ENCODE measurements at places on chromosomes 16 and 17.

DNA sequence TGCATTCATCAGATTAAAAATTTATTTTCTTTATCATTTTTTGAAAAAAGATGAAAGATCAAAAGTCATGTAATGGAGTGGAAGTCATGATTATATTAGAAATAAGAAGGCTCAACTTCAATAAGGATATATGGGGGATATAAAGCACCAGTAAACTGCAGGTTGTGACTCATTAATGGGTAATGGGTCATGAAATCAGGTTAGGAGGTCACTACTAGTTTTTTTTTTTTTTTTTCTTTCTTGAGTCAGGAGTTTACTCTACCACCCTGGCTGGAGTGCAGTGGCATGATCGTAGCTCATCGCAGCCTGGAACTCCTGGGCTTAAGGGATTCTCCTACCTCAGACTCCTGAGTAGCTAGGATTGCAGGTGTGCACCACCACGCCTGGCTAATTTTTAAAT lies 14.3 kb downstream of the EFCAB13 start:
- no peak for ATAC-seq

DNA sequence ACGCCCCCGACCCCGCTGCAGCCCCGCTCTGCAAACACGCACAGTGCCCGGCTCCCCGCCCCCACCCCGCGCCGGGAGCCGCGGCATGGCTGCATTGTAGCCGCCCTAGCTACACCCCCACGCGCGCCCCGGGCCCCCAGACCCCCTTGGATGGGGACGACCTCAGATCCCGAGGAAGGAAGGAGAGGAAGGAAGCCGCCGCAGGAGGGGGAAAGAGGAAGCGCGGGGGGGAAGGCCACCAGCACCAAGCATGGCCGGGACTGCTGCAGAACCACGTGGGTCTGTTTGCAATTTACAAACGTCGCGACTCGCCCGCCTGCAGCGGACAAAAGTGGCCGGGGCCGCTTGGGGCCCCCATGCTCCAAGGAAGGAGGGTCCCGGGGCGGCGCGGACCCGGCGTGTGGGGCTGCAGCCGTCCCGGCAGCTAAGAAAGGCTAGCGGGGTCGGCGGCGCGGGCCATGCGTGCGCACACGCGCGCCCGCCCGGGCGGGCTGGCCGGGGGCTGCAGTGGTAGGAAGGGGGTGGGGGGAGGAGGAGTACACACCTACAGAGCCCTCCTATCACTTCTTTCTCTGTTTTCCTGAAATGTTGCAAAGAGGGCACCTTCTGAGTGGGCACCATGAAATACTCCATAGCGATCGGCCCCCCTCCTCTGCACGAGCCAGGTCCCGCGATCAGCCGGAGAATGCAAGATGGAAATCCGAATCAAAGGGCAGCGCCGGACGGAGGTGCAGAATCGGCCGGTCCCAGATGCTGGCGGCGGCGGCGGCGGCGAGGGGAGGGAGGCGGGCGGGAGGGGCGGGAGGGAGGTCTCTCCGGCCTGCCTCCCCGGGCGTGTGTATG lies 488 bp downstream of the TFAP4 start:
- ATAC-seq = peak; percentile 25

- ATAC-seq = no peak
Observed at GRCh38 chr16:81481207-81481821, 36.7 kb downstream of the CMIP start.

DNA sequence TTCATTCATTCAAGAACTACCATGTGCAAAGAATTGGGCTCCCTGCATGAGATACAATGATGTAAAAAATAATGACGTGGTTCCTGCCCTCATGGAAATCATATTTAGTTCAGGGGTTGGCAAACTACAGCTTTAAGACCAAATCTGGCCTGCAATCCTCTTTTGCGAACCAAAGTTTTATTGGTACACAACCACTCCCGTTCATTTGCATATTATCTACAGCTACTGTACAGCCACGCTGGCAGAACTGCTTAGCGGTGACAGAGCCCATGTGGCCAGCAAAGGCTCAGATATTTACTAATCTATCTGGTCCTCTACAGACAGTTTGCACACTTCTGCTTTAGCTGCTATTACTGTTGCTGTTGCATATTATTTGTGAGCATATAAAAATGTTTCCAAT lies 167.7 kb downstream of the XYLT1 start:
- no peak for ATAC-seq

- ATAC-seq = peak; percentile 90
Observed at GRCh38 chr17:4304417-4305027, 40.7 kb upstream of the ANKFY1 start.

DNA sequence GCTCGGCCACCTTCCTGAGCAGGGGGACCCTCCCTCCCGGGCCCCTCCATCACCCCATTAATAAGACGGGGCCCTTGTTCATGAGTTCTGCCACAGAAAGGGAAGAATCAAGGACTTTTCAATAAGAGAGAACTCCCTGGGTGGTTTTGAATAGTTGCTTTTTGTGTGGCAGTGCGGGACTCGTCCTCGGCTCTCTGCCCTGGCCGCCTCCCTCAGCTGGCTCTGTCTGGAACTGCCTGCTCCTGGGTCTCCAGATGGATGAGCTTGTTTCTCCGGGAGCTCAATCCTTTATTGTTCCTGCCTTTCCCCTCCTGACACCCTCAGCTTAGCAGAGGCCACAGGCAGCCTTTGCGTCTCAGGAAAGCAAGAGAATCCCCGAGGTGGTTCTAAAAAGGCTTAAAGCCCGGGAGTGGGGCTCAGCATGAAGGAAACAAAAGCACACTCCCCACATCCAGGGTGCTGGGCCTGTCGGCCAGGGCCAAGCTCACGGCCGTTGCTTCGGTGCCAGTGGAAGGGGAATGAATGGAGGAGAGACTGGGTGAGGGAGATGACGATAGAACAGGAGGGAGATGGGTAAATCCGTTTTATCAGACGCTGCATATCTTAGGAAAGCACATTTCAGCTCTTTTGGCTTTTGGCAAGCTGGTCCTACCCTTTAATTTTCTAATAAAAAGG lies 60.2 kb downstream of the RAI1 start:
- peak; percentile 72 for ATAC-seq

DNA sequence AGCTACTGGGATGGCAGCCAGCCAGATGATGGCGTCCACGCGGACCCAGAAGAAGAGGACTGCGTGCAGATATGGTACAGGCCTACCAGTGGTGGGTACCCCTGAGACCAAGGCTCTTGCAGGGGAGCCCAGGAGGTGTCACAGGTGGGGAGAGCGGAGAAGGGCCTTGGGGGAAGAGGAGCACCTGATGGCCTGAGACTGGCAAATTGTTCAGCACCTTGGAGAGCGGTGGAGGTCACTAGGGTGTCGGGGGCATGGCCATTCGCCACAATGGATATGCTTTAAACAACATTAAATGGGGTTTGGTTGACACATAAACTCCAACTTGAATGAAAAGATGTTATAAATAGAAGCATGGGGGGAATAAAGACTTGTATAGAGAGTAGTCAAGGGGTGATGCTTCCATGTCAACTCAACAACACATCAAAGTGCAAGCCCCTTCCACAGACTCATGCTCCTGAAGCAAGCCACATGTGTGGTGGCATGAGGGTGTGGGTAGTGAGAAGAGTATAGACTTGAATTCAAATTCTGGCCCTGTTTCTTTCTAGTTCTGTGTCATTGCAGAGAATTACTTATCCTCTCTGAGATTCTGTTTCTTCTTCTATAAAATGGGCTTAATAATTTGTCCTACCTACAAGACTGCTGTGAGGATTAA lies 22.2 kb downstream of the CLEC19A start:
- no peak for ATAC-seq

- ATAC-seq = no peak
Observed at GRCh38 chr16:4082474-4083044, 33.7 kb downstream of the ADCY9 start.

- ATAC-seq = no peak
Observed at GRCh38 chr16:69314534-69314933, 3.4 kb downstream of the VPS4A start.

DNA sequence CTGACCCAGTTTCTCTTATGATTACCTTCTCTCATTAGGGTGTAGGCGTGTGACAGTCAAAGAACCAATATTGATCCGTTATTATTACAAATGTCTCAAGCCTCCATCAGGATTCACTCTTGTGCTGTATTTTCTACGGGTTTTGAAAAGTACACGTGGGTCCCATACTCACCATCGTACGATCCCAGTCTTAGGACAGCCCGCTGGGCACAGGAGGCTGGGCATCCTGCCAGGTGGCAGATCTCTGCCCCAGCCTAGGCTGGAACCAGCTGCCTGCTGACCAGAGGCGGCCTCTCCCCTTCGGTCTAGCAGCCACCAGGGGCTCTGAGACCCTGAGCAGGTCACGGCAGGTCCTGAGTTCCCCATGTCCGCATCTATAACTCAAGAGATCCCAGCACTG lies 2.0 kb upstream of the METRNL start:
- no peak for ATAC-seq

- no peak for ATAC-seq
Observed at GRCh38 chr16:66421891-66422290, 5.2 kb upstream of the BEAN1 start.

GRCh38 chr16:84761448-84762368 lies 58.1 kb upstream of the CRISPLD2 start:
- no peak for ATAC-seq

DNA sequence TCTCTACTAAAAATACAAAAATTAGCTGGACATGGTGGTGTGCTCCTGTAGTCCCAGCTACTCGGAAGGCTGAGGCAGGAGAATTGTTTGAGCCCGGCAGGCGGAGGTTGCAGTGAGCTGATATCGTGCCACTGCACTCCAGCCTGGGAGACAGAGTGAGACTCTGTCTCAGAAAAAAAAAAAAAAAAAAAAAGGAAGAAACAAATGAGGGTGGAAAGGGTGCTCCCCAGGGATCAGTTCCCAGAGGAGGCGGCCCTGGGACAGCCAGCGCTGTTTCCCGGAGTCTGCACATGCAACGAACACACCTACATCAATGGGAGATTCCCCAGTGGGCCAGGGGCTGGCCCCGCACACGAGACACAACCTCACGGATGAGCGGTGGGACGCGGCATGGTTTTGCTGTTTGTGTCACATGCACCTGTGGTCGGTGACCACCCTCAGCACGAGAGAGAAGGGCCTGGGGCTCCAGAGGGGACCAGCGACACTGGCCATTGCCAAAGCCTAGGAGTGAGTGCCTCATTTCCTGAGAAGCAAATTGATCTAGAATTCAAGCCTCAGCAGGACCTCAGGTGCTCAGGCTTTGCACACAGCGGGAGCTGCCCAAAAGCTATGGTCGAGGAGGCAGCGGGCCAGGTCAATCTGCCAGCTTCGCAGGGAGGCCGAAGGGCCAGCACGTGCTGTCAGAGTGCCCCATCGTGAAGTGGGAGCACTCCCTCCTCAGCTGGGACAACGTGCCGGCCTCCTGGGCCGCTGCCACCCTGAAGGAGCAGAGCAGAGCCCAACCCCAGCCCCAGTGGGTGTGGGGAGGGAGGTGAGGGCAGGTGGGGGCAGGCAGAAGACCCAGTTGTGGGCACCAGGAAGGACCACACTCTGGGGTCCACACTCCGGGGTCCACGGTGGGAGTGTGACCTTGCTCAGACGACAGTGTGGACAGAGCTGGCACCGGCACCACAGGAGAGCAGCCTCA lies 13.8 kb upstream of the WDR45B start:
- no peak for ATAC-seq

GRCh38 chr16:23082161-23082788 lies 67.0 kb downstream of the USP31 start:
- no peak for ATAC-seq

DNA sequence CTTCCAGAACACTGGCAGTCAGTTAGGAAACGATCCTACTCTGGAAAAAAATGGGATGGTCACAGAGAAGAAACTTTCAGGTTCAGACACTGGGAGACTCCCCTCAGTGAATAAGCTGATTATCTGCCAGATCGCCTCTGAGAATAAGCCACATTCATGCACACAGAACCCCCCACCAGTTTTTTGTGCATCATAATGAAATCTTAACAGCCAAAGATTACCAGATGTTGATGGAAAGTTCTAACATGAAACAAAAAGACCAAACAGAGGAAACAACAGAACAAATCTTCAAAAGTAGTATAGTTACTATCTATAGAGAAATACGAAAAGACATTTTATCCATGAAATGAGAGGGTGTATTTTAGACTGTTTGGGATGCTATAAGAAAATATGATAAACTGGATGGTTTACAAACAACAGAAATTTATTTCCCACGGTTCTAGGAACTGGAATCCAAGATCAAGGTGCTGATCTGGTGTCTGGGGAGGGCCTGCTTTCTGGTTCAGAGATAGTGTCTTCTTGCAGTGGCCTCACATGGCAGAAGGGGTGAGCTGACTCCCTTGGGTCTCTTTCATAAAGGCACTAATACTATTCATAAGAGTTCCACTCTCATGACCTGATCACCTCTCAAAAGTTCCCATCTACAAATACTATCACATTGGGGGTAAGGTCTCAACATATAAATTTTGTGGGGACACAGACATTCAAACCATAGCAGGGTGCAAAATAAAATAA lies 8.0 kb upstream of the AMZ2 start:
- no peak for ATAC-seq

- peak; percentile 31 for ATAC-seq
Observed at GRCh38 chr17:82767041-82767754, 15.3 kb downstream of the TBCD start.

All from motor neuron (in vitro differentiated cells).